ENCODE measurements at places on chromosomes 4 and X.

- no peak for DNase-seq
These were observed 5.0 kb downstream of the ZFX start for GRCh38 chrX:24154490-24155034.

- no peak for DNase-seq
These were observed 54.2 kb downstream of the ATXN3L start for GRCh38 chrX:13265549-13266132.

DNA sequence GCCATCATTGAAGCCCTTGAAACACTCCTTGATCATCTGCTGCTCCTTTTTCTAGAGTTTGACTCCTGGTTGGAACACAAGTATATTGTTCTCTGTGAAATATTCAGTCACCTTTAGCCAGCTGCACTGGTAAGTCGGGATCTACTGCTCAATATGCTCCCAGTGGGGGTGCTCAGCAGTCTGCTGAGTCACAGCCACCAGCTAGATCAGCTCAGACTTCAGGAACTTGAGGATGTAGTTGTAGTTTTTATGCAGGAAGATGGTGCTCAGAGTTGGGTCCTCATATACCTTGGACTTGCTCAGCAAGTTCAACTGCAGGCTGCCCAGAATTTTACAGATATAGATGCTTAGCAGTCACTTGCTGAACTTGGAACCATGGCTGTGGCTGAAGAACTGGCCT lies 202.5 kb upstream of the RPL34 start:
- DNase-seq, result no peak

GRCh38 chr4:155033604-155034003 lies 174.8 kb upstream of the NPY2R start:
- no peak for DNase-seq

- DNase-seq, result no peak
These were observed 362.7 kb downstream of the STIM2 start for GRCh38 chr4:27223326-27223725.

DNA sequence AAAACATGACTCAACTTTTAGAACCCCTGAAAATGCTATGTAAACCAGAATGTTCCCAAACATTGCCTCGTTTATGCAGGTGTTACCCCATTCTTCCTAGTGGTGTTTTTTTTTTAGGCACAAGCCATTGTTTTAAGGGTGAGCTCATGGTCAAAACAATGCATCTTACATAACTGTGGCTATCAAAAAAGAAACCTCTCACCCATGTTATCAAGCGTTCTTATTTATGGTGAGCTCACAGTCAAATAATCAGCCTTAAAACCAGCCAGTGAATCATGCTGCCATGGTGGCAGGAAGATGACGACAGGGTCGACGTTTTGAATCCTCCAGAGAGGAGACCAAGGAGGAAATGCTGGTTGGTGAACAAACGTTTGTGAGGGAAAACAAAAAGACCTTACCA lies 195.2 kb downstream of the KDR start:
- DNase-seq, result no peak

DNA sequence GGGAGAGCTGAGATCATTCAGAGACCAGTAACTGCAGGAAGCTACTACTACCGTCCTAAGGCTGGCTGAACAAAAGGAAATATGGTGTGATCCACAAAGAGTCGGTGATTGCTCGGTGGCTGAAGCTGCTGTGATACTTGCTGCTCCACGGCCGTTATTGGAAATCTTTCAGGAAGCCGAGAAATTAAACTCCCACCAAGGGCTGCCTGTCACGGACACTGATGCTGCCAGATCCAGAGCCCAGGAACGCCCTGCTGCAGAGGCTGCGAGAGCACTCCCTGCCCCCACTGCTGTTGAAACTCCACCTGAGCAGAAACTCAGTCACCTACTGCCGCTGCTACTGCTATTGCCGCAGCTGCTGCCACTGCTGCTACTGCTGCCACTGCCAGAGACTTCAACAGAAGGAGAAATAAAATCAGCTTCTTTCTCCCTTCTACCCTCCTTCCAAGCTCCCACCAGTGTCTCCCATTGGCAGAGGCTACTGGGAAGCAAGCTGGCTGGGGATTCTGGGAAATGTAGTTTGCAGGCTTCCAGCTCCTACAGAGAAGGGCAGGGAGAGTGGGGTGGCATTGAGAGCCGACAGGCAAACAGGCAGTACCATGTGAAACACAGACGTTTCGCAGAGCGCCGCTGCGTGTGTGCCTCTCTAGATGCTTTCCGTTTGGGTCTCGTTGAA lies 126.0 kb upstream of the ENPP6 start:
- DNase-seq, result peak; percentile 69

- no peak for DNase-seq
These were observed 11.1 kb downstream of the LEF1 start for GRCh38 chr4:108157655-108158054.

GRCh38 chr4:1419708-1420107 lies 13.5 kb upstream of the NKX1-1 start:
- DNase-seq, result no peak

GRCh38 chrX:31298916-31299315 lies 227.1 kb upstream of the FTHL17 start:
- no peak for DNase-seq

DNA sequence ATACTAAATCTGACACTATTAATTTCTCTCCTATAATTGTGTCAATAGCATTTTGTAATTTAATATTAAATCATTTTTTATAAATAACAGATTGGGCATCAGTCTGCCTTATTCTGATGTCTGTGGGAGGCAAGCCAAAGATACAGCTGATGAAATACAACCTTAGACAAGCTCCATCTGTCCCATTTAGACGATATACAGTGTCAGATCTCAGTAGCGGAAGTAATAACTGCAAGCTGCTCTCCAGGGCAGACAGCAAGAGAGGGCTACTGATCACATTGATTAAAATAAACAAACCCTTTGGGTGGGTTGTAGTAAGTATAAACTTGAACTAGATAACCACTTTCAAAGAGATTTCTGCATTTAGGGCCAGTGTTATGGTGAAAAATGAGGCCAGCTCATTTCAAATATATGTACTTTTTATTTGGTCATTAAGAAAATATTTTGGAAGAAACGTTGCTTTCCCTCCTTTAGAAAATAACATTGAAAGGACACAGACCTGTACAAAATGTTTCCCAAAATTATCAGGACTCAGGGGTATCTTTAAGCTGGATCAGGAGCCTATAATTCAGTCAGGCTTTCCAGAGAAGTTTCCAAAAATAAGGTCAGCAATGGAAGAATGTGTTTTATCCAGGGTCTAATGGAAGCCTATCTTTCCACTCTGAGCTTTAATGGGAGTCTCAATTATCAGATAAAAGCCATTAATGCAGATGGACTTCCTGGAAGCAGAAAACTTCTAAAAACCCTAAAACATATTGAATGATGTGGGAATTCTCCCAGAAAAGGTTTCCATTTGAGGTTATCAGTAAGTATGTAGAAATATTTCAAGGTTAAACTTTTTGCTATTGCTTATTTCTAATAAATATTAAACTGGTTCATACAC lies 1028.8 kb upstream of the IGFBP7 start:
- DNase-seq, result no peak

Data from HT-29 (cell line).